ENCODE measurements at places on chromosomes 1 and 21. TPM values are rescaled to one million over a fixed set of nuclear protein-coding genes. Genes with fewer than 3 reads are reported as not detected.

The BEND5 gene
- 11.8 TPM for total RNA-seq

The URB2 gene
- 6.0 TPM for total RNA-seq

The MAP3K7CL gene
- 53.5 TPM for total RNA-seq

The LRRN2 gene
- total RNA-seq: 2.7 TPM

The FCER1A gene
- 0.49 TPM for total RNA-seq

The CLEC20A gene
- total RNA-seq: 0.04 TPM

The ITPKB gene
- 10.2 TPM for total RNA-seq

The FCMR gene
- 0.58 TPM for total RNA-seq

The PALMD gene
- total RNA-seq: 95.8 TPM

The FALEC gene
- 0.84 TPM for total RNA-seq
